T-cell (primary cell): ENCODE measurements at places on chromosomes 5 and 9. TPM values are rescaled to one million over a fixed set of nuclear protein-coding genes. Genes with fewer than 3 reads are reported as not detected.

GRCh38 chr5:68137511-68138140 lies 77.9 kb upstream of the PIK3R1 start:
- H3K4me3 ChIP-seq = no peak overlapping the region
- H3K4me1 ChIP-seq = no peaks in the 10 kb centered on the region
- no peaks in the 10 kb centered on the region for H3K27me3 ChIP-seq
- DNase-seq = no peak
- H3K27ac ChIP-seq = no peak overlapping the region

DNA sequence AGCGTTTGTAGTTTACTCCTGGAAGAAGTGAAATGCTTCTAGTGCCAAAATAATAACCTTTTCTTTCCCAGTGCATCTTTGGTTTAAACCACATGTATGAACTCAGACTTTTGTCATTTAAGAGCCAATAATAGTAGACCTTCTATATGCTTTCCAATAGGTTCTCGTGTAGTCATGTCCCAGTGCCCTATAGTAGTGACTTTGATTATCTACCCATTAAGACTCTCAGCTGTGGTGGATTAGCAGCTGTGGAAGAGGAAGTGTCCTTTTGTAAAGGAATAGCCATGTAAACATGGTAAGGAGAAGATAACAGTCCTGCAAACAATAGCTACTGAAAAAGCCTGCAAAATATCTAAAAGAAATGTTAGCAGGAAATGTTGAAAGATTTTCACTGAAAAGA lies 765.3 kb downstream of the MTRR start:
- no peaks in the 10 kb centered on the region for H3K27me3 ChIP-seq
- no peak overlapping the region for H3K4me3 ChIP-seq
- no peaks in the 10 kb centered on the region for H3K4me1 ChIP-seq
- DNase-seq = no peak
- no peak overlapping the region for H3K27ac ChIP-seq

DNA sequence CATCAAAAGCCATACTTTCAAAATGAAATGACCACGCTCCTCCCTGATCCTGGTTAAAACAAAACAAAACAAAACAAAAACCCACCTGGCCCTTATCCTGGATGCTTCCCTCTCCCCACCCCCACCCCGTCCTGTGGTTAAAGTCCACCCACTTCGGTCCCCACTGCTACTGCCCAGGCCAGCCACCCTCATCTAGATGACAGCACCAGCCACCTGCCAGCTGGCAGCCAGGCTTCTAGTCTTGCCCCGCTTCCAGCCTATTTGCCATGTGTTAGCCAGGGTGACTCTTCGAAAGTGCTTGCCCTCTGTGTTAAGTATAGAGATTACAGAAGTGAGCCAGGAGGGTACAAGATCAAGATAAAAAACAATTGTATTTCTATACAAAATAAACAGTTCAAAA lies 27.5 kb upstream of the NCS1 start:
- H3K27me3 ChIP-seq = peaks cover 39% of the 10 kb centered on the region
- no peak for DNase-seq
- H3K4me3 ChIP-seq = no peak overlapping the region
- no peaks in the 10 kb centered on the region for H3K4me1 ChIP-seq

DNA sequence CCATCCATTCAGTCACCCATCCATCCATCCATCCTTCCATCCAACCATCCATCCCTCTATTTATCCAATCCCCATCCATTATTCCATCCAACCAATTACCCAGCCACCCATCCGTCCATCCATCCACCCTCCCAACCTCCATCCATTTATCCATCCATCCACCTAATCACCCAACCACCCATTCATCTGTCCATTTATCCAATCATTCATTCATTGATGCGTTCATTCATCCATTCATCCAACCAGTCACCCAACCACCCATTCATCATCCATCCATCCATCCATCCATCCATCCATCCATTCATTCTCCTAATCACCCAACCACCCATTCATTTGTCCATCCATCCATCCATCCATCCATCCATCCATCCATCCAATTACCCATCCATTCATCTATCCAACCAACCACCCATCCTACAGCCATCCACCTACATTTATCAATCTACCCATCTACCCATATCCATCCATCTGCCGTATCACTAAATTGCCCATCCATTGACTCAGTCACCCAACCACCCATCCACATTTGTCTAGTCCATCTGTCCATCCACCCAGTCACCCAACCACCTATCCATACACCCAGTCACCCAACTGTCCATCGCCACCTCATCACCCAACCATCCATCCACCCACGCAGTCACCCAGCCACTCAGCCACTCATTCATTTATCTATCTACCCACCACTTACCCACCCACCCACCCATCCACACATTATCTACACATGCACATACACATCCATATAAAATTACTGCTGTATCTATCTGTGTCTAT lies 165.4 kb downstream of the TRIO start:
- H3K4me1 ChIP-seq = no peaks in the 10 kb centered on the region
- no peaks in the 10 kb centered on the region for H3K27me3 ChIP-seq
- no peak overlapping the region for H3K4me3 ChIP-seq
- no peak for DNase-seq
- no peaks in the 10 kb centered on the region for H3K36me3 ChIP-seq

- no peak overlapping the region for H3K4me3 ChIP-seq
- H3K36me3 ChIP-seq = no peaks in the 10 kb centered on the region
- H3K27me3 ChIP-seq = peaks cover 4% of the 10 kb centered on the region
- no peak overlapping the region for H3K27ac ChIP-seq
- peaks cover under 1% of the 10 kb centered on the region for H3K4me1 ChIP-seq
Observed at GRCh38 chr5:78547731-78548615, 100.6 kb downstream of the LHFPL2 start.

- H3K27ac ChIP-seq = no peak overlapping the region
- no peak overlapping the region for H3K4me3 ChIP-seq
- H3K36me3 ChIP-seq = no peaks in the 10 kb centered on the region
Observed at GRCh38 chr5:149675610-149676201, 54.4 kb upstream of the PPARGC1B start.

DNA sequence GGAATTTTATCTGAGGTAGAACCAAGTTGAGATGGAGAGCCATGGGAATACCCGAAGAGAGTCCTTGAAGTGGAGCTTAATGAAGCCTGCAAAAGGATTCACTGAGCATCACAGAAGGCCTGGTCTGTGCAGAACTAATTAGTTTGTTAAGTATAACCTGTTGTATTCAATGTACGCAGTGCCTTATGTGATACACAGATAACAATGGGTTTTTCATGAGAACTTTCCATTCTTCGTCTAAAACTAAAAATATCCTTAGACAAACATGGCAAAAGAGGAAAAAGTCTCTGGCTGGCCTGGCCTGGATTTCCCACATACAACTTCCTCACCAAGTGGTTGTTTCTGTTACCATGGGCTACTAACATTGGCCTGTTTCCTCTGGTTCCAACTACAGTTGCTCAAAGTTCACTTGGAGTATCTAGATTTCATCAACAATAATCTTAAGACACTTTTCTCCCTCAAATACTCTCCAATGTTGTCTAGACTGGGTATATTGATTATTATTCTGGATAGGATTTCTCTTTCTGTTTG lies 237.6 kb upstream of the ZNF462 start:
- H3K27ac ChIP-seq = no peak overlapping the region
- no peaks in the 10 kb centered on the region for H3K36me3 ChIP-seq
- no peak for DNase-seq
- H3K4me1 ChIP-seq = no peaks in the 10 kb centered on the region
- H3K27me3 ChIP-seq = no peaks in the 10 kb centered on the region

DNA sequence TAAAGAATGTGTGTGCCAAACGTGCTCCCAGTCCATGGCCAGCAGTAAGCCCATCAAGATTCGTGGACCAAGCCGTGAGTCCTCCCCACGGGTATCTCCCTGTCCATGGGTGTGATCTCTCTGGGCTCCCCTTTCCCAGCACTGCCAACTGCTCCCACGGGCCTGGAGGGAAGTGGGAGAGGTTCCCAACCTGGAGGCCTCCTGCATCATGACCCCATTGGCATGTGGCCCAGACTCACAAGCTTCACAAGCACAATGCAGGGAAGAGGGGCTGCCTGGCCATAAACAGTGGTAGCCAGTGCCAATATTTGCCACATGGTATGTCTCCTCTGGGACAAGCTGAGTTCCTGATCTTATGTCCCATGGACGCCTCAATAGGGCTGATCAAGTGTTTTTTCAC lies 59.1 kb downstream of the ABLIM3 start:
- H3K36me3 ChIP-seq = no peaks in the 10 kb centered on the region
- H3K27me3 ChIP-seq = no peaks in the 10 kb centered on the region
- no peak for DNase-seq
- no peak overlapping the region for H3K27ac ChIP-seq

DNA sequence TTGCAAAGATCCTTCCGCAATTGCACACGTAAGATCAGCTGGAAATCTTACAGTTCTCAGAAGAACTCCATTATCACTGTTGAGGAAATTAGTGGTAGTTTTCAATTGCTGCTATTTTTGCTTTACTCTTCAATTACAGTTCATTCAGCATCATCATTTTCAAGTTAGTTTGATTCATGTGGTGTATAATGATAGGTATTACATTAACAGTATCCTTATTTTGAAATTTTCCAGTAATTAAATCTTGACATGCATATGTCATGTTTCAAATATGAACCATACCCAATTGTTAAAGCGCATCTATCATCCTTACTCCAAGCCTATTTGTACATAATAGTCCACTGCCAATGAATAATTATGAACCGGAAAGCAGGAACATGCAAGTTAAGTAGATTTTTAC lies 60.3 kb downstream of the NR6A1 start:
- H3K27ac ChIP-seq = no peak overlapping the region
- peaks cover 5% of the 10 kb centered on the region for H3K27me3 ChIP-seq
- DNase-seq = no peak
- no peaks in the 10 kb centered on the region for H3K4me1 ChIP-seq
- H3K36me3 ChIP-seq = no peaks in the 10 kb centered on the region

DNA sequence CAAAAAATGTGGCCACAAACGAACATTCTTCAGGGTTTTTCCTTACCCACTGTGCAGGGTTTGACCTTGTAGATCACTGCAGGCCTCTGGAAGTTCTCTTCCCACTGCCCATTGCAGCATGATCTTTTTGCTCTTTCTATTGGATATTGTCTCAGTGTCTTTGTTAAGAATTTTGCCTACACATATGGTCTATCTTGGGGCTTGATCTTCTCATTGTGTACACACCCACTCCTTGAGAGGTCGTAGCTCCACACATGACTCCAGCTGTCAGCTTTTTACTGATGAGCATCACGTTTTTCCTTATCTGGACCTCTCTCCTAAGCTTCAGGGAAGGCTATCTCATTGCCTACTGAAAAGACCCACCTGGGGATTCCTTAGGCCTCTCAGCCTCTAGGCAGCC lies 3.0 kb upstream of the GLRX start:
- peak overlapping the region; percentile 40 for H3K27ac ChIP-seq
- H3K27me3 ChIP-seq = no peaks in the 10 kb centered on the region
- peaks cover 42% of the 10 kb centered on the region for H3K4me1 ChIP-seq
- H3K4me3 ChIP-seq = no peak overlapping the region
- DNase-seq = no peak

DNA sequence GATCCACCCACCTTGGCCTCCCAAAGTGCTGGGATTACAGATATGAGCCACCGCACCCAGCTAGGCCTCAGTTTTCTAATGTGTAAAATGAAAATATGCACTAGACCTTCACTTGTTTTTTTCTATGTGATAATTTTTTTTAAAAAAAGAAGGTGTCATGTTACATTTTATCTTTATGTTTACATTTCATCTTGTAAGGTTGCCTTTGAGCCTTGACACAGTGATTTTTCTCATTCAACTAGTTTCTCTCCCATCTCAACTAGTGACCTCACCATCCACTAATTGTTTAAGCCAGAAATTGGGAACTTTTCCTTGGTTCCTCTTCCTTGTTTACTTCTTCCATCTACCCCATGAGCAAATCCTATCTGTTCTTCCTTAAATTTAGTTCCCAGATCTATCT lies 21.5 kb downstream of the TMC1 start:
- no peaks in the 10 kb centered on the region for H3K27me3 ChIP-seq
- no peak overlapping the region for H3K27ac ChIP-seq
- H3K4me1 ChIP-seq = no peaks in the 10 kb centered on the region
- no peak for DNase-seq

DNA sequence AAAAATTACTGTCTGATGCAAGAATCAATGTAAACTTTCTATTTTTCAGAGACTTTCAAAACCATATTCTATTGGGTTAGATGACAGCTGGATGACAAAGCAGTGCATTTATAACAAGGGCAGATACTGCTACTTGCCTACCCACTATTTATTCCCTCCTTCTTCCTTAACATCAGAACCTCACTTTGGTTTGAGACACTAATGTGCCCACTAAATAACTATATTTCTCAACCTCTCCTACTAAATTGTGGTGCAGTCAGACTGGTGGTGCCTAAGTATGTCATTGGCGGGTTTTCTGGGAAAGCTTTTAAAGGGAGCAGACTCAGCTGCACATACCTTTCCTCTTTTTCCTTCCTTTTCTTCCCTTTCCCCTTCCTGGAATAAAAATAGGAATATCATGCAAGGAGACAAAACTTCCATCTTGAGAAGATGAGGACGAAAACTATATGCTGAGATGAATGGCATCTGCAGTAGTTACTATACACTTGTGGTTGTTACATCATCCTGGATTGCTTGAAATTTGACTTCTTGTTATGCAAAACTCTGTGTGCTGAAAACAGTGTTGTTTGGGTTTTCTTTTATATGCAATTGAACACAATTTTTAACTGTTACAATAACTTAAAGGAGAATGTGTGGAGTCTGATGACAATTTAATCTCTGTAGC lies 43.8 kb downstream of the PRR16 start:
- H3K36me3 ChIP-seq = no peaks in the 10 kb centered on the region
- H3K4me3 ChIP-seq = no peak overlapping the region
- H3K4me1 ChIP-seq = no peaks in the 10 kb centered on the region
- no peak for DNase-seq
- no peaks in the 10 kb centered on the region for H3K27me3 ChIP-seq

- H3K4me1 ChIP-seq = no peaks in the 10 kb centered on the region
- no peak overlapping the region for H3K27ac ChIP-seq
- no peak overlapping the region for H3K4me3 ChIP-seq
- H3K36me3 ChIP-seq = no peaks in the 10 kb centered on the region
- no peaks in the 10 kb centered on the region for H3K27me3 ChIP-seq
Observed at GRCh38 chr5:76366596-76366995, 36.5 kb upstream of the IQGAP2 start.

DNA sequence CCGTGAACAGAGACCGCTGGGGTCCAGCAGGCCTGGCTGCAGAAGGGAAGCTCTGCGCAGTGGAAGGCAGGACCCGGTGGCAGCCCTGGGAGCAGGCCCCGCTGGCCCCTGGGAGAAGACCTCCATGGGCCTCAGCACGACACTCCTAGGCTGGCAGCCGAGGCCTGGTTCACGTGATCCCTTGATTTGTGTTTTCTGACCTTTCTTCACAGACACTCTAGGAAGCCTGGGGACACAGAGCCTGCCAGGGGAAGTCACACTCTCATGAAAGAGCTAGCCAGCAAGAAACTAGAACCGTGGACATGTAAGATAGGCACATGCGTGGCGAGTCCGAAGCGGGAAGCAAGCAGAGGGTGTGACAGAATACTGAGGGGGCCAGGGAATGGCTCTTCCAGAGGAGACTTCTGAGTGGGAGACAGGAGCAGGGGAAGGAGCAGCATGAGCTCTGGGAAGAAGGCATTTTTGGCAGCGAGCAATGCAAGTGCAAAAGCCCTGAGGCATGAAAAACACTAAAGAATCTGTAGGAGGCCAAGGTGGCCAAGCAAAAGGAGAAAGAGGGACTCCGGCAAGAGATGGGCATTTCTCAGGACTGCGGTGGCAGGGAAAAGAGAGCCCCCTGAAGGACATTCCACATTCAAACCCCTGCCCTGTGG lies 26.6 kb upstream of the IL17B start:
- no peaks in the 10 kb centered on the region for H3K4me1 ChIP-seq
- H3K36me3 ChIP-seq = no peaks in the 10 kb centered on the region
- H3K27ac ChIP-seq = no peak overlapping the region
- peaks cover 31% of the 10 kb centered on the region for H3K27me3 ChIP-seq

The TAF11L3 gene
- not detected for total RNA-seq

The CDC25C gene
- total RNA-seq = not detected

The PCDHGB6 gene
- 0.19 TPM for total RNA-seq

The HNRNPH1 gene
- total RNA-seq = 1,298 TPM
